ENCODE measurements at places on chromosomes 13 and 19.
A peak's percentile ranks its signal among the peaks of the same experiment; 100 is the strongest.

DNA sequence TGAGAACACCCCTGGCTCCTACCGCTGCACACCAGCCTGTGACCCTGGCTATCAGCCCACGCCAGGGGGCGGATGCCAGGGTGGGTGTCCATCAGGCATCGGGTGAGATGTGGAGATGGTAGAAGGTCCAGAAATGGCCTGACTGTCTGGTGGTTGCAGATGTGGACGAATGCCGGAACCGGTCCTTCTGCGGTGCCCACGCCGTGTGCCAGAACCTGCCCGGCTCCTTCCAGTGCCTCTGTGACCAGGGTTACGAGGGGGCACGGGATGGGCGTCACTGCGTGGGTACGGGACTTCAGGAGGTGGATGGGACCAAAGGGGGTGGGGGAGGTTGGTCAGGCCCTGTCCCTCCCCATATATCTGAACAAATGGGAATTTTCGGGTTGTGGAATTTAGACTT lies 15.8 kb downstream of the LTBP4 start:
- DNase-seq: no peak

- no peak for DNase-seq
These were observed 183.1 kb downstream of the LHFPL6 start for GRCh38 chr13:39419876-39420275.

- no peak for DNase-seq
These were observed 36.7 kb downstream of the ZAR1L start for GRCh38 chr13:32278426-32278825.

GRCh38 chr13:27621116-27621365 lies 651 bp upstream of the POLR1D start:
- peak; percentile 61 for DNase-seq

GRCh38 chr19:17020385-17020784 lies 6.2 kb downstream of the CPAMD8 start:
- no peak for DNase-seq

- DNase-seq: no peak
These were observed 11.1 kb downstream of the GRAMD1A start for GRCh38 chr19:35011091-35011689.

DNA sequence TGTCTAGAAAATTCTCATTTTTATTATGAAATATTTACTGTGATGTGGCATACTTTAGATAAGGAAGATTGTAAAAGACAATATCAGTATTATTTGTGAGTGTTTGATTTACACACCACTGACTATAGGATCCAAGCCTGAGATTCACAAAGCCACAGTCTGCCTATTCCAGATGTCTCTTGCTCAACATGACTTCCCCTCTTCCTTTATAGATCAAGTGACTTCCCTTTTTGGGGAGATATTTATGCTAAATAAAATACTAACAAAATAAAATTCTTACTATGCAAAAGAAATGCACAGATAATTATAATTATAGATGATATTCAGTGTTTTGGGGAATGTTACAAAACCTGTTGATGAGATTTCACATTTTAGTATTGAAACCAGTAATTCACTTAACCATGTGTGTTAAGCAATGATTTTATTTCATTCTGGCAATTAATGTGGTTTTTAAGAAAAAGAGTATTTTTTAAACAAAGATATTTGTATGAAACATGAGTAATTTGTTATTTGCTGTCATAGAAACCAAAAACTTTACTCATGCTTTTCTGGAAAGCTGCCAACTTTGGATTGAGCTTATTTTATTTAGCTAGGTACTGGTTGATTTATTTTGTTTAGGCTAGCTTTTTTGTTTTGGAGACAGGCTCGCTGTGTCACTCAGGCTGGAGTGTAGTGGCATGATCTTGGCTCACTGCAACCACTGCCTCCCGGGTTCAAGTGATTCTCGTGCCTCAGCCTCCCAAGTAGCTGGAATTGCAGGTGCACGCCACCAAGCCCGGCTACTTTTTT lies 13.7 kb upstream of the GPR183 start:
- no peak for DNase-seq

DNA sequence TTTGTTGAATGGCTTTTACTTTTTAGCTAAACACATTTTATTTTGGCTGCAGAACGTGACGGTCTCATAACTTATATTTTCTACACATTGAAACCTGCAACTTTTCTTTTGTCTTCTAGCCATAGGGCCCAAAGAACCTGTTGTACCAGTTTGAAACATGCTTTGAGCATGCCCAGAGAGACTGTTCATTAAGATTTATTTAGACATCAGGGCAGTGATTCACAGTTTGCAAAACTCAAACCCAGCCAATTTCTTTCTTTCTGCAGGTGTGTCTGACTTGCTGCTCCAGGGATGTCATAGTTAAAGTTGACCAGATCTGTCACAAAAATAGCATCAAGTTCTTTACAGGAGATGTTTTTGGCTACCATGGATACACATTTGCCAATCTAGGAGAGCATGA lies 22.0 kb downstream of the SAE1 start:
- no peak for DNase-seq

- DNase-seq: no peak
These were observed at the start of gene KASH5 for GRCh38 chr19:49387936-49388372. TSS of gene KASH5 (plus strand) at chr19:49388249. CDS start at chr19:49390884, 2,635 bp downstream.
